NCI-H2029 (cell line): ENCODE measurements at places on chromosomes 3 and 15.
A peak's percentile ranks its signal among the peaks of the same experiment; 100 is the strongest.

- no peak for DNase-seq
Observed at GRCh38 chr3:2934541-2934940, 175.6 kb downstream of the IL5RA start.

- DNase-seq, result no peak
Observed at GRCh38 chr3:86653661-86654205, 337.2 kb downstream of the VGLL3 start.

- no peak for DNase-seq
Observed at GRCh38 chr3:52289747-52290595, 2.3 kb downstream of the GLYCTK start.

- no peak for DNase-seq
Observed at GRCh38 chr3:11078826-11079515, 75.3 kb upstream of the HRH1 start.

- peak; percentile 11 for DNase-seq
Observed at GRCh38 chr3:55860049-55860721, 373.1 kb upstream of the WNT5A start.

DNA sequence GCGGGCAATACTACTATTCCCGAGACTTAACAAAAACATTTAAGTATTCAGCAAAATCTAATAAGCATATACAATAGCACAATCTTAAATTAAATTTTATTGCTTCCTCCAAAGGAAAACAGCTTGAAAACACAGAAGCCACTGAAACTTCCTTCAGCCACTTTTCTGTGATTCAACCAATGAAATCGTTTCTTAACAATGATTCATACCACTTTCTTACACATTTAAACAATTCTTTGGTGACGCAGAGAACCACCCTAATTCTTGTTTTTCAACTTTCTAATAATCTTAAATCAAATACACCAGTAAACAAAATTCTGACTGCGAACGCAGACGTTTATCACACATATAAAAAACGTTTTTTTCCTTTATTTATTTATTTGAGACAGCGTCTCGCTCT lies 4.1 kb downstream of the TJP1 start:
- no peak for DNase-seq

- no peak for DNase-seq
Observed at GRCh38 chr3:66371432-66371831, 129.4 kb downstream of the LRIG1 start.

- DNase-seq, result no peak
Observed at GRCh38 chr3:71854096-71854495, 69.1 kb upstream of the PROK2 start.
